ENCODE measurements at places on chromosomes 5 and 9.

- DNase-seq, result no peak
Observed at GRCh38 chr9:36438536-36439236, 38.6 kb upstream of the RNF38 start.

GRCh38 chr9:33340186-33340585 is 49.9 kb downstream of the NFX1 start:
- DNase-seq, result no peak

DNA sequence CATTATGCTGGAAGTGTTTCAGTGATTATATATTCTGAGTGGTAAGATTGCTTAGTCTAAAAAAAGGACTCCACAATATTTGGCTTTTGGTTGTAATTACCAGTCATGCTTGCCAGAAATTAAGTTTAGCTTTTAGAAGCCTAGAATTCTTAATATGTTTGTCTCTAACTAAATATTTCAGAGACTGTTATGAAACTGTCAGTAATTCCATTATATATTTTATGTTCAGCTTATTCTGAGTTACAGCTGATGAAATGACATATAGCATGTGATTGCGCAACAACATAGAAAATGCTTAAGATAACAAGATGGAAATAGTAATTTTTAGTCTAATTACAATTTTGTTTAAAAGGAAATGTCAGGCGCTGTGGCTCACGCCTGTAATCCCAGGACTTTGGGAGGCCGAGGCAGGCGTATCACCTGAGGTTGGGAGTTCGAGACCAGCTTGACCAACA is 44.2 kb downstream of the KIAA1958 start:
- no peak for DNase-seq

DNA sequence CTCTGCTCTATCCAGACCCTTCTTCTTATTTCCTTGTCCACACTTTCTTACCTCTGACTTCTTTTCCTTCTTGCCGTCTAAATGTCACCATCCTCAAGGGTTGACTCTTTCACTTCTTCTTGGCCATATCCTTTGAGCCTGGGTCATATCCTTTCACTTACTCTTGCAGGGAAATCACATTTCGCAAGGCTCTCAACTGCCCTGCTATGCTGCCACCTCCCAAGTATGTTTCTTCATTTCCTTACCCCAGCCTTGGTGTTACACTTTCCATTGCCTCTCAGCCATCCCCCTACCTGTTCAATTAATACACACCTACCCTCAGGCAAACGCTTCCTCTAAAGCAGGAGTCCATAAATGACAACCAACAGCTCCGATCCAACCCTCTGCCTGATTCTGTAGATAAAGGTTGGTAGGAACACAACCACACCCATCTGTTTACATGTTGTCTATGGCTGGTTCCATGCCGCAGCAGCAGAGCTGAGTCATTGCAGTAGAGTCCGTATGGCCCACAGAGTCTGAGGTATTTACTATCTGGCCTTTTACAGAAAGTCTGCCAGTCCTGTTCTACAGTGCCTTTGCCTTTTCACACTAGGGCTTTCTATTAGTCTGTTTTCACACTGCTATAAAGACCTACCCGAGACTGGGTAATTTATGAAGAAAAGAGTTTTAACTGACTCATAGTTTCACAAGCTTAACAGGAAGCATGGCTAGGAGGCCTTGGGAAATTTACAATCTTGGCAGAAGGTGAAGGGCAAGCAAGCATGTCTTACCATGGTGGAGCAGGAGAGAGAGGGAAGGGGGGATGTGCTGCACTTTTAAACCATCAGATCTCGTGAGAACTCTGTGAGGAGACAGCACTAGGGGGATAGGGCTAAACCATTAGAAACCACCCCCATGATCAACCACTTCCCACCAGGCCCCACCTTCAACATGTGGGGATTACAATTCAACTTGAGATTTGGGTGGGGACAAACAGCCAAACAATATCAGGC is 97.9 kb downstream of the SV2C start:
- DNase-seq, result no peak

DNA sequence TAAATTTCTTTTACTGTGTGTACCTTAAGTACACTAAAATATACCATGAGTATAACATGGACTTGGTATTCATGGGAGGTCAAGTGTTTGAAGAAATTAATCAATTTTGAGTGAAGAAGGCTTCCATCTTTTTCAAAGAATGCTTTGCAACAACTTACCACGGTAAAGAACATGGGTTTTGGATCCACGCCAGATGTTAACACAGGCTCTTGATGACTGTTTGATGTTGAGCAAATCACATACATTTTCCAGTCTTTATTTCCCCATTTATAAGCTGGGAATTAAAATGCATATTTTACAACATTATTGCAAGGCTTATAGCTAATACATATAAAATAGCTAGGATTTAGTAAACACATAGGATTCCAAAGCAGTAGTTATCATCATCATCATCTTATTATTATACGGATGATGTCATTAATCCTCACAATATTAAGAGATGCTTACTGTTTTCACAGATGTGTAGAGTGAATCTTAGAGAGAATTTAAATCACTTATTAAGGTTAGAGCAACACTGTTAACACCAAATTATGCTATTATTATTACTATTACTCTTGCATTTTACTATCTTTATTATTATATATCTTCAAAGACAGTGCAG is 362.0 kb downstream of the PRELID2 start:
- no peak for DNase-seq

Measured in activated naive CD4-positive, alpha-beta T cell (primary cell).